Activated CD4-positive, alpha-beta T cell treated with anti-CD3 and anti-CD28 coated beads, Interleukin-2, amount 10 ng/mL, durations not matched to agents 24 days and 14 days (primary cell): ENCODE measurements at places on chromosomes 4 and X.

DNA sequence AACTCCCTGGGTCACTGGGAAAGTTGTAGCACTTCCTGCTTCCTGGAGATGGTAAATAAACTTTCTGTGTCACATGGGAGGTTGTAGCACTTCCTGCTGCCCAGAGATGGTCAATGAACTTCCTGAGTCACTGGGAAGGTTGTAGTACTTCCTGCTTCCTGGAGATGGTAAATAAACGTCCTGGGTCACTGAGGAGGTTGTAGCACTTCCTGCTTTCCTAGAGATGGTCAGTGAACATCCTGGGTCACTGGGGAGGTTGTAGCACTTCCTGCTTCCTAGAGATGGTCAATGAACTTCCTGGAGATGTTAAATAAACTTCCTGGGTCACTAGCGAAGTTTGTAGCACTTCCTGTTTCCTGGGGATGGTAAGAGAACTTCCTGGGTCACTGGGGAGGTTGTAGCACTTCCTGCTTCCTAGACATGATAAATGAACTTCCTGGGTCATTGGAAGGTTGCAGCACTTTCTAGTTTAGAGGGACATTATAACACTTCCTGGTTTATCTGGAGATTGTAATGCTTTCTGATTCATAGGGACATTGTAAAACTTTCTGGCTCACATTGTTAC lies 62.3 kb upstream of the CD99 start:
- DNase-seq, result peak; percentile 64

GRCh38 chr4:165626316-165626715 lies 246.7 kb upstream of the TLL1 start:
- DNase-seq, result no peak

GRCh38 chr4:90950385-90950841 lies 823.2 kb downstream of the CCSER1 start:
- DNase-seq, result no peak

GRCh38 chr4:48558026-48558425 lies 68.0 kb downstream of the ZAR1 start:
- no peak for DNase-seq

DNA sequence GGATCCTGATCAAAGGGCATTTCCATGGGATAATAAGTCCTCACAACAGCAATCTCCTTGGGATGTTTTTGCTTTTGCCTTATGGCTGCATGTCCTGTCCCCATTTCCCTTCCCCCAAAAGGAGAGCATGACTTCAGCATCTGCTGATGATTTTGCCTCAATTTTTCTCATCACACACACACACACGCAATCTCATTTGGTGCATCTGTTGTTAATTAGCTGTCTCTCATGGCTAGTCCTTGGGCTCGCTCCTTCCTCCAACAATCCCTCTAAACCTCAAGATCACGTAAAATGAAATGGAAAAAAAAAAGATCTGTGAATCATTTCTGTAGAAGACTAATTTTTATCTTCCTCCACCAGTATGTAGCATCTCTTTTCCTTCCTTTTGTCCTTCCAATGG lies 153.6 kb downstream of the RBMX2 start:
- no peak for DNase-seq

DNA sequence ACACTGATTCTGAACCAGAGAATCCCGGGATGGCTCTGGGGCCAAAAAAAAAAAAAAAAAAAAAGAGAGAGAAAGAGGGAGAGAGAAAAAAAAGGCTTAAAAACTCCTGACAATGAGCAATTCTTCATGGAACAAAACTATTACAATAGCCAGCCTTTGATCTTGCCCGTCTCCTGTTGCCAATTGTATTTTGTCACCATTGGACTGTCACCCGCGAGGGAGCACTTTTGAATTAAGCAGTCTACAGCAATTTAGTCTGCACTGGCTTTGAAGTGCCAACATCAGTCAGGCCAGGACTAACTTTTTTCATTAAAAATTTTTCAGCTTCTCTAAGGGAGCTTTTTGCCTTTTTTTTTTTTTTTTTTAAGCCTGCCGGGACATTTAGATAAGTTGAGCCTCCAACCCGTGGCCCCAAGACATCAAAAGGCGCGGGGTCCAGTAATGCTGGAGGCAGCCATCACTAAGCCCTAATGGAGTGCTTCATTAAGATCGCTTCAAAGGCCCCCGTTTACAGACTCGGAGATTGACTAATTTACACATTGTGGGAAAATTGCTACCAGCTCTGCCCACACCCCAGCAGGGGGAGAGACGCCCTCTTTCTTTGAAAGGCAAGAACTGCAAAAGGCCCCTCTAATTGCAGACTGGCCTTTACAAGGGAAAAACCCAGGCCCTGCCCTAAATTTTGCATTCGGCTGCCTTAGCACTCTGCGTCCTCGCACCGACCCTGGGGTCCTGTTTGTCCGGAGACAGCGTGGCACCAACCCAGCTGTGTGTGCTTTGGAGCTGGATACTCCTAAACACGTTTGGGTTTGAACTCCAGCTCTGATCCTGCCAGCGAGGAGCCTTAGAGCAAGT lies 98.1 kb upstream of the MSX1 start:
- no peak for DNase-seq

- DNase-seq, result peak; percentile 61
These were observed 963 bp upstream of the USO1 start for GRCh38 chr4:75723163-75724065.

GRCh38 chr4:116668190-116668589 lies 417.2 kb downstream of the TRAM1L1 start:
- no peak for DNase-seq

DNA sequence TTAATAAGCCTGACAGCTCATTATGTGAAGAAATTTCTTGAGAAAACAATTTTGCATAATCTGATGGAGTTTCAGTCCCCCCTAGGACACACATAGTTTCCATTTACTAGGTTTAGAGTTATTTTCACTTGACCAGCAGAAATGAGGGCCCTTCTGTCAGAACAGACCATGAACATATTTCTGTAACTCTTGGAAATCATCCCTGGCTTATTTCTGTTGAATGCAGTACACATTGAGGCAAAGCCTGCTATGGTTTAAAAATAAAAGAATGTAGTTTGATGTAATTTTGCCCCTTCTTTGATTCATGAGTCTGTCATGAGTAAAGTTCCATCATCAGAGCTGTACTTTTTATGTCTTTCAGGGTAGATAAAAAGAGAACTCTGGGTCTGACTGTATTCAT lies 104.6 kb upstream of the ETNPPL start:
- no peak for DNase-seq

DNA sequence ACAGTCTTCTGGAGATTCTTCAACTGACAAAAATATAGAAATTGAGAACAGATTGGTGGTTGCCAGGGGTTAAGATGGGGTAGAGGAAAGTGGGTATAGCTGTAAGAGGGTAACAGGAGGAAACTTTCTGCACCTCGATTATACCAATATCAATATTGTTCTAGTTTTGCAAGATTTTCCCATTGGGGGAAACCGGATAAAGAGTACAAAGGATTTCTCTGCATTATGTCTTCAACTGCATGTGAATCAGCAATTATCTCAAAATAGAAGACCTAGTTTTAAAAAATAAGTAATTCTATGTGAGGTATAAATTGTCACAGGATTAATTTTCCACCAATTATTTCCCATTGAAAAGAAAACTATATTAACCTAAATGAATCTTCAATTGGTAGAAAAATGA lies 65.7 kb downstream of the LRBA start:
- DNase-seq, result no peak

DNA sequence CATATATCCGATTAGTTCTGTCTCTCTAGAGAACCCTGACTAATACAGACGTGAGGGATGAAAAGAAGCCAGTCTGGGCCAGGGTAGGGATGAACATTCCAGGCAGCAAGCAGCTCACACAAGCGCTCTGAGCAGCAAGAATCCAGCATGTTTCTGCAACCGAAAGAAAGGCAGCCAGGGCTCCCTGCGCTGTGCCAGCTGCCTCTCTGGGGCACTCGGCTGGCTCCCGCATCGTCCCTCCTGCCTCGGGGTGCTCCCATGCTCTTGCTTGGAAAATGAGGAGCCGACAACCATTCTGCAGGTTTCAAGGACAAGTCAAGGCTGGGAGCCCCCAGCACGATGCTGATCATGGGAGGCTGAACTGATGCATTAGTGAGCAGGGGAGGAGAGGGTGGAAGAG lies 7.0 kb downstream of the JAKMIP1 start:
- no peak for DNase-seq

DNA sequence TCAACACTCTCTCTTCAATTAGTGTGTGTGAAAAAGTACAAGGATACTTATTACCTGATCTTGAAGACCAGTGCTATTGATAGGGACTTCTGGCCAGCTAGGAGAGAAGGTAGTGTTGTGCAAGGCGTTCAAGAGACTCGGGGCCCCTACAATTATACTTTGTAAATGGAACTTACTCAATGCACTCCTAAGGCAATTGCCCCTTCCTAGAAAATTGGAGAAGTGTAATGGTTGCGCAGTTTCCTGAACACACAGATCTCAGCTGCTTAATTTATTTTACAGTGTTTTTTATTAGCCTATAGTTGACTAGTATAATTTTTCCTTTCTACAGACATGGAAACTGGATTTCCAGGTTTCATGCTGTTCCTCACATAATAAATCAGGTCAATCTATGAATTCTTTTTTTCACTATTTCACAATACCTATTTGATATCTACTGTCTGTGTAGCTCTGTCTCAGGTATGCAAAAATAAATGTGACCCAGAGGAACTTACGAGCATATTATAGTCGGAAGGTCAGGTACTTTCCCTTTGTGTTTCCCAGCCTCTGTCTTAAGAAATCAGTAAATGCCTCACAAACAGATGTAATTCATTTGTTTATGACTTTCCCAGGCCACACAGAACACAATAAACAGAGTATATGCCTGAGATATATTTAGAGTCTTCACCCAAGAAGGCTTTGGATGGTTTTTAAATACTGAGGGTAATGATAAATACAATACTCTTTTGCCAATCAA lies 89.1 kb upstream of the TET2 start:
- no peak for DNase-seq

GRCh38 chr4:46081248-46081647 lies 42.6 kb downstream of the GABRG1 start:
- DNase-seq, result no peak

- DNase-seq, result no peak
These were observed 103.8 kb downstream of the EFNB1 start for GRCh38 chrX:68932611-68933010.

DNA sequence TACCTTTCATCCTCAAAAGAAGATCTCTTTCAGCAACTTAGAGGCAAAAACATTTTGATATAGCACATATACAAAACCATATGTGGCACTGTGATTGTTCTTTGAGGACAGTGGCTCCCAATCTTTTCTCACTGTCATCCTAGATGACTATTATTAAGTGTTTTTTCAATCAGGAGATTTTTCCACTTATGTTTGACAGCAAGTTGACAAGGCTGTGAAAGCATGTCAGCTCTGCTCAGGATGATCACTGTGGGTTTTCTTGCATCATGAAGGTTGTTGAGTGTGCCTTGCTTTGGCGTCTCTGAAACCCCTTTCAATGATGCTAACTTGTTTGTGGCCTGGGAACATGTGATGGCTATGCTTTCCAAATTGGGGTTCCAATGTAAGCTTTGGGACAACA lies 20.2 kb upstream of the NSUN7 start:
- peak; percentile 43 for DNase-seq

GRCh38 chr4:151674804-151675391 lies 85.9 kb downstream of the GATB start:
- DNase-seq, result no peak

GRCh38 chr4:187798385-187798784 lies 197.2 kb upstream of the ZFP42 start:
- no peak for DNase-seq

GRCh38 chrX:3697701-3698279 lies 15.7 kb downstream of the PRKX start:
- DNase-seq, result no peak

DNA sequence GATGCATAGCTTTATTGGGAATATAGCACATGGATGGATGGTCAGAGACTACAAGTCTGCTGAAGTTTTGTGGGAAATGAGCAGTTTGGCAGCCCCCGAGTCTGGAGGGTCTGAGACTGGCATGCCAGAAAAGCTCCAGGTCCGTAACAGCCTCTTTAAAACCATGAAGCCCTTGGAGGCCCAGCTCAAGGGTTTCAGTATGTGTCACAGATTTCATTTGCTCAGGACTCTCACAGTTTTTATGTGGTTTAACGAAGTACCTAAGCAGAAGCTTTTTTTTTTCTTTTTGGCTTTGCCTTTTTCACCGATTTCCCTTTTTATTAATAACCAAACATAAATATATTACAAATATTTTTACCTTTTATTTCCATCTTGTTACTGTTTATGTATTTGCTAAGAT lies 30.6 kb upstream of the TMEM184C start:
- no peak for DNase-seq

- DNase-seq, result no peak
These were observed 77.5 kb downstream of the RLIM start for GRCh38 chrX:74536832-74537371.

- no peak for DNase-seq
These were observed 19.6 kb upstream of the CA5B start for GRCh38 chrX:15718283-15718970.

GRCh38 chr4:114019276-114019968 lies 40.0 kb upstream of the ARSJ start:
- no peak for DNase-seq

DNA sequence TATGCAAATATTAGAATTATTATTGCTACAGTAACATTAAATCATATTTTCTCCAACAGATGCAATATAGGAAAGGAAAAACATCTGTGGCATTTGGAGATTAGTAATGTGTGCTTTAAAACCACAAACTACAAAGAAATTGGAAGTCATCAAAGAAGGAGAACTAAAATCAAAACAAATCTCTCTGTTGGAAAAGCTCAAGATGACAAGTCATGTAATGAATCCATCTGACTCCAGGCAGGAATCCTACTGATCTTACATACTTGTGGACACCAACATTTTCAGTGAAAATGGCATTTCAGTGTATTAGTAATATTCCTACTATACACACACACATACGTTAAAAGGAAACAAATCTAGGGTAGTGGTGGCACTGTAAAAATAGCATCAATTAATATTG lies 98.2 kb downstream of the SLC39A8 start:
- DNase-seq, result no peak

DNA sequence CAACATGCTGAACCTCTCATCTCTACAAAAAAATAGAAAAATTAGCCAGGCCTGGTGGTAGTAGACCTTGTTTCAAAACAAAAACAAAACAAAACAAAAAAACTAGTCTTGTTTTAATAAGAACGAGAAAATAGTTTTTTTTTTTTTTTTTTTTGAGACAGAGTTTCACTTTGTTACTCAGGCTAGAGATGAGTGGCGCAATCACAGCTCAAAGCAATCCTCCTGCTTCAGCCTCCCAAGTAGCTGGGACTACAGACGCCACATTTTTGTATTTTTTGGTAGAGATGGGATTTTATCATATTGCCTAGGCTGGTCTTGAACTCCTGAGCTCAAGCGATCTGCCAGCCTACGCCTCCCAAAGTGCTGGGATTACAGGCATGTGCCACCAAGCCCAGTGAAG lies 47.7 kb upstream of the UGDH start:
- no peak for DNase-seq

- DNase-seq, result no peak
These were observed 252.3 kb upstream of the RASGEF1B start for GRCh38 chr4:81723927-81724587.

DNA sequence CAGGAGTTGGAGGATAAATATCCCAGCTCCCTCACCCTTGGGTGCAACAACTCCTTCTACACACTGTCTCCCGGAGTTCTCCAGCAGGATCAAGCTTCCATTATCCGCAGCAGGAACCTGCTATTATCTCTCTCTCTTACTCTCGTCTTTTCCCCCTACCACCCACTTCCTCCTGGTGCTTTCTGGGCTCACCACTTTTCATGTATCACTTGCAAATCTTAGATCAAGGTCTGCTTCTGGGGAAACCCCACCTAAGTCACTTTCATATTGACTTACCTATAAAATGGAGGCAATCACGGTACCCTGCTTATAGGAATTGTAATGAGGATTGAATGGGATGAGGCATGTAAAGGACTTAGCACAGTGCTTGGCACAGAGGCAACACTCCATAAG lies 589.5 kb downstream of the BCOR start:
- DNase-seq, result peak; percentile 60
